ENCODE measurements at places on chromosomes 5 and 9.

DNA sequence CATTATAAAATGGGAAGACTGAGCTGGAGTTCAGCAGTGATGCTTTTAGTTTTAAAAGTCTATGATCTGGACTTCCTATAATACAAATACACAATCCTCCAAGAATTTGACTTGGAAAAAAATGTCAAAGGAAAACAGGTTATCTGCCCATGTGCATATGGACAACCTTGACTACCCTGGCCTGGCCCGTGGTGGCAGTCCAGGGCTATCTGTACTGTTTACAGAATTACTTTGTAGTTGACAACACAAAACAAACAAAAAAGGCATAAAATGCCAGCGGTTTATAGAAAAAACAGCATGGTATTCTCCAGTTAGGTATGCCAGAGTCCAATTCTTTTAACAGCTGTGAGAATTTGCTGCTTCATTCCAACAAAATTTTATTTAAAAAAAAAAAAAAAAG is 17.3 kb downstream of the MOCS2 start:
- no peak for DNase-seq

DNA sequence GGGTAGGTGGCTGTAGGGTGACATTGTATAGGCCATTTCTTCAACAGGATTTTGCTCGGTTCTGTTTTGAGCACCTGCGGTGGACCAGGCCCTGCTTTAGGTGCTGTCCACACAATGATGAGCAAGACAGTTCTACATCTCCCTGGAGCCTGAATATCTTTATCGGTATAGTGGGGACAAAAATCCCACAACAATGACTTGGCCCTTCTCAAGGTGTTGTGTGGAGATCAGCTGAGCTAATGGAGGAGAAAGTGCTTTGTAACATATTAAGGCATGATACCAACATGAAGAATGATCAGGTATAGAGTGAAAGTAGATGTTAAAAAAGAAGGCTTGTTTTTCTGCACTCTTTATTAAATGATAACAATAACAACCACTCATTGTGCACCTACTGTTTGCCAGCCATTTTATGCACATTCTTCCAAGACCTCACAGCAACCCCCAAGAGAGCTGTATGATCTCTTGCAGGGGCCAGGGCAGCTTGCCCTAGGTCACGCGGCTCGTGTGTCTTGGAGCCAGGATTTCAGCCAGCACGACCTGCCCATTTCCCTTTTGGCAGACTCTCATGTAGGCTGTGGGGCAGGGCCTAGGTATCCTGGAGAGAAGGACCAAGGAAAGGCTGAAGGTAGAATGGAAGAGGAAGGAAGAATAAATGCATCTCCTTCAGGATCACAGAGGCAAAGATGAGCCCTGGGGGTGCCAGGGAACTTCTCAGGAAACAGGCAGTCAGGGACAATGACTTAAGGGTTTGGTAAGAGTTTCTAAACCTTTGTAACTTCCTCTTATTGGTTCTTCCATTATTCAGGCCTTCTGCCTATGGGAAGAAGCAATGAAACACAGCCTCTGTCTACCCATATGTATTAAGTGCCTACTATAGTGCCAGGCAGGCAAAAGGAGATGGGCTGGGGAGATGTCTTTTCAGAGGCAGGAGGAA is 50.0 kb upstream of the PPARGC1B start:
- no peak for DNase-seq

DNA sequence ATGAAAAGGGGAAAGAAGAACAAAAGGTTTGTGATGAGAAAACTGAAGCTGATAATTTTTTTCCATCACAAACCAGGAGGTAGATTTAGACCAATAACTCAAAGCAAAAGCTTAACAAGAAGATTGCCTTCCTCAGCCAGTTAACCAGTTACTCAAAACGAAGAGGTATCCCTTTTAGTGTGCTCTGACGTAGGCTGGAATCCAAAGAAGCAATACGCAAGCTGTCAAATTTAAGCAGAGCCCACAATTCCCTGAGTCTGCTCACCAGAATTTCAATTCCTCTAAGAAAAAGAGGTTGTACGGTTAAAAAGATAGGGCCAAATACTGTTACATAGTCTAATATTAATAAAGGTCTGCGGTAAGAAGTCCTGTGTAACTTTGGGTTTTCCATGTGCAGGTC is 61.8 kb downstream of the BRINP1 start:
- DNase-seq = no peak

DNA sequence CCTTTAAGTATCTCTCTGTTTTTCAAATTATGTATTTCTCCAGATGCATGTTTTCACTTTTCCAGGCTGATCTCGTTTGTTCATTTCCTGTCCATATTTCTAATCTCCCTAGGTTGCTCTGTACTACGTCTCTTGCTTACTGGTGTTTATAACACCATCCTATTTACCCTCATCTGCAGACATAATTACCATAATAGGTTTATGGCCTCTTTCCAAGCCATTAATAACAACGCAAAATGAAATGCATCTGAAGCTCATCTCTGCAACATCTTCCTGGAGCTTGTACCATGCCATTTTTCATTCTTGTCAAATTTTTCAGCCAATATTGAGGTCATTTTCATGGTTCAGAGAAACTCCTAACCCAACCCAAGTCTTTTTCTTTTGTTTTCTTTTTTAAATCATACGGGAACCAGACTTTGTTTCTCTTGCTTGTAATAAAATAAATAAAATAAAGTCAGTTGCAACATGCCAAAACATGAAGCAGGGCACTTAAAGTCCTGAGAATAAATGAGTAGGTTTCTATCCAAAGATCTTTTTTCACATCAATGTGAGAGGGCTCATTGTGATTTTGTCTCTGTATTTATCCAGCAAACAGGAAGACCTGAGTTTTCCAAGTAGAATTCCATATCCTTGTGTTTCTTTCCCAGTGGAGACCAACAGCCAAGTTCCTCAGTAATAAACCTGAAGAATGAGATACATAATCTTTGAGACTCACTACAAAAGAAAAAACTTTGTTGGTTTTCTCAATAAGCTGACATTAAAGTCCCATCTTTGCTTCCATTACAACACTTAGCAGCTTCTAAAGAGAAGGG is 37.0 kb downstream of the DPYSL3 start:
- no peak for DNase-seq

- DNase-seq = no peak
These were observed 94.4 kb downstream of the IZUMO3 start for GRCh38 chr9:24451346-24451745.

GRCh38 chr5:139584137-139584536 is 23.0 kb downstream of the UBE2D2 start:
- DNase-seq = no peak

All from common myeloid progenitor, CD34-positive (primary cell).